Naive thymus-derived CD4-positive, alpha-beta T cell (primary cell): ENCODE measurements at places on chromosomes 5 and 9. TPM values are rescaled to one million over a fixed set of nuclear protein-coding genes. Genes with fewer than 3 reads are reported as not detected.

DNA sequence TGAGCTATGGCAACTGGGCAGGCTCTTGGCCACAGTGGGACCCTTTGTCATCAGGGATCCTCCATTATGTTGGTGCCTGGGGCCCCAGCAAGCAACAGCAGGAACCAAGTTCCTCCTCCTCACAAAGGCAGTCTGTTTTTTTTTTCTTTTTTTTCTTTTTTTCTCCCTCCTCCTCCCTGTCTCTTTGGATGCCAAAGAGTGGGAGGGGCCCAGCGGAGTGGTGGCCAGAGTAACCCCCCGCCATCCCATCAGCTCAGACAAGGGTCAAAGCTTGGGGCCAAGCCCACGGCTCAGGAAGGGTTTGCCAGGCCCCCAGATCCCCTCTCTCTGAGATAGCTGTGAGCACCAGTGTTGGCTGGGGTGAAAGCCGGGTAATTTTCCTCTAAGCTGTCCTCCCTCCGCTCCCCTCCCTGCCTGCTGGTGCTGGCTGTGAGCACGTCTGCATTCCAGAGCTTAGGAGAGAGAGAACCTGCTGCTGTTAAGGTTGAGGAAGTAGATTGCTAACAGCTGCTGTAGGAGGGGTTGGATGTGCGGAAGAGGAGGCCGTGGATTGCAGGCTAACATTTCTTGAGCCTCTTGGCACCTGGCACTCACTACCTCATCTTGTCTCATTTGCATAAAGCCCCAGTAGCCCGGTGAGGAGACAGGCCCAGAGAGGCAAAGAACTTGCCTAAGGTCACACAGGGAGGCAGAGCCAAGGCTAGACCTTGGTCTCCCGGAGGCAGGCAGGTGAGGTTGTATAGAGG is 21.2 kb downstream of the GSN start:
- no peak for DNase-seq

GRCh38 chr5:62714296-62714695 is 135.7 kb downstream of the LRRC70 start:
- no peak for DNase-seq

GRCh38 chr9:79644601-79645000 is 72.8 kb downstream of the TLE4 start:
- no peak for DNase-seq

DNA sequence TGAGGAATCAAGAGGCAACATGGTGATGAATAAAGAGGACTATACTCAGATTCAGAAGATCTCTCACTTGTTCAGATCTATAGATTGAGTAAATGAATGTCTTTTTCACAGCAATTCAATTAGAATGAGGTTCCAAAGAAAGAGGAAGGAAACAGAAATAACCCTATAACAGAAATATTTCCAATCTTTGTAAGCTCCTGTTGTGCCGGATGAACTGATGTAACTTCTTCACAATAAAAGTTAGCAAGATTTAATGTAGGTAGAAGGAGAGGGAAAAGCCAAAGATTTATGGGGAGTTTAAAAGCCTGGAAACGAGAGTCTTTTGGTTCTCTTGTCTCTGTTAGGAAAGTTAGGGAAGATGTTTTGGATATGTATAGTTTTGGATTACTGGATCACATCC is 92.1 kb downstream of the PBX3 start:
- no peak for DNase-seq

DNA sequence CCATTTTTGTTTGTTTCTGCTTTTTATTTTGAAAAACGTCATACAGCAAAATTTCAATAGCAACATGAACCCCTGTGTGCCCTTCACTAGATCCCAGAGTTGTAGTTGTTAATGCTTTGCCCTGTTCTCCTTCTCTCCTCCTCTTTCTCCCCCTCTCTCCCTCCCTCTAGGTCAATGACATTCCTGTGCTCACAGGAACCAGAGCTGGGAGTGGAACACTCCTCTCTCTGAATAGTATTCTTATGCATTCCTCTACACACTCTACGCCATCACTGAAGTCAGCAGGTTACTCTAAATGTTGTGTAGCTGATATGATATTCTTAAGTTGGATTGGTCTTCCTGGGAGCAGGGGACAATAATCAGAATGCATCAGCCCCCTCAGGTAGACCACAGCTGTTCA is 243.4 kb downstream of the SYK start:
- no peak for DNase-seq

- no peak for DNase-seq
Observed at GRCh38 chr5:139711906-139712224, 63.7 kb downstream of the CXXC5 start.

GRCh38 chr9:38154501-38155421 is 85.7 kb upstream of the SHB start:
- DNase-seq: no peak

GRCh38 chr5:111784491-111785181 is 27.6 kb upstream of the NREP start:
- DNase-seq: no peak

DNA sequence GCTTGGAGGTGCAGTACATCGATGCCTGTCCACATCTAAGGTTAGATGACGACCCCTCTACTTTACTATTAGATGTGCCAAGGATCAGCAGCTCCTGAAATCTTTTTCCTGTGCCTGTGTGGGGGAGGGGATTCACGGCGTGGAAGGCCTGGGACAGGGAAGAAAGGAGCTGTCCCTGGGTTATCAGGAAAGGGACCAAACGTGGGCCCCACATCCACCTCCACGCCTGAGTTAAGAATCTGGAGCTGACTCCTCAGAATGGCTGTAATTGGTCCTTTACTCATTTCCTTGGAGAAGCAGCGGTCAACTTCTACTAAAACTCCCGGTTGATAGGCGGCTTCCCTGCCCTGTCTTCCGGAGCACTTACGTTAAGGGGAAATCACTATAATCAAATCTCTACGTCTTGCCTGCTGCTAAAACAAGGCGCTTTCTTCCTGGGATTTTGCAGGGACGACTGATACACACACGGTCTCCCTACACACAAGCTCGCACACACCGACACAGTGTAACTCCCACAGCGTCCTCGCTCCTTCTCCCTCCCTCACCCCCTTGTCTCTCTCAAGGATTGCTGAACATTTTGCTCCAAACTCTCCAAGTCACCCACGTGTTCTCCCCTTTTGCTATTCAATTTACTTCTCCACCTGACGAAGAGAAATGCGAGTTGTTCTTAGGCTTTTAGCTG is 1.4 kb downstream of the PDE4D start:
- no peak for DNase-seq

DNA sequence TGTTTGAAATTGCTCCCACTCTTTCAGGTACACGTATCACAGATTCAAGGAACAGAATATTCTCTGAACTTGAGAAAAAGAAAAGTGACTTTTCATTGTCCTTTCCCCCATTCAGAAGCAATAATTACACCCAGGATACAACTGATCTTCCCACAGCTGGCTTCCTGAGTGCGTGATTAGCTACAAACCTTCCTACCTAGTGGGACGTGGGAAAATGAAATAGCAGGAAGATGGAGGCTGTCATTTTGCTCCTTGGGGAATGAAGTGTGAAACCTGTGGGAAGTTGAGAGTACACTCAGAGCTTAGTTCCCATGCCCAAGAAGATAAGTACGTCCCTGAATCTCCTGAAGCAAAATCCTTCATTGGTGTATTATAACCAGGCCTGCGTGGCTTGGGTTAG is 2.6 kb downstream of the TAS2R1 start:
- DNase-seq: no peak

GRCh38 chr9:131872006-131872405 is 132.1 kb upstream of the RAPGEF1 start:
- DNase-seq: no peak

DNA sequence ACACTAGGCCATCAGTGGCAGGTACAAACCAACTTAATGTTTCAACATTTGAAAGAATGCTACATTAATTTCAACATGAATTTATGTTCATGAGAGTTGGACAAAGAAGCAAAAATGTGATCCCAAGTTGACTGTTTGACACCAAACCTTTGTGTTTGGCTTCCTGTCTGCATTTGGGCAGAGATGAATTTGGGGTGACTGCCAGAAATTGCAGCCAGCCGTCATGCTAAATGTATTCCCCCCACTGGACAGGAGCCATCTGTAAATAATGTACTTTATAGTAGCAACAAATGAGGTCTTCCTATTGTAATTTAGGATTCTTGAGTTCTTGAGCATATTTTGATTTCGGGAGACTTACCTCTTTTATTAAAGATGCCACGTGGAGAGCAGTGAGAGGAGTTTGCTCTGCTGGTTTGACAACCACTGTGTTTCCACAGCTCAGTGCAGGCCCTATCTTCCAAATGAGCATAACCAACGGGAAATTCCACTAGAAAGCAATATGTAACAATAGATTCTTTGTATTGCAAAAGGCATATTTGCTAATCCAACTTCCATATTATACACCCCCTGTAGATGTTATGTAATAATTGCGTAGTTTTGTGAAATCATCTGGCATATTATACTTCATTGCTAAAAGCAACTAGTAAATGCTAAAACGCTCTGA is 27.6 kb downstream of the ALDH1A1 start:
- DNase-seq: no peak

DNA sequence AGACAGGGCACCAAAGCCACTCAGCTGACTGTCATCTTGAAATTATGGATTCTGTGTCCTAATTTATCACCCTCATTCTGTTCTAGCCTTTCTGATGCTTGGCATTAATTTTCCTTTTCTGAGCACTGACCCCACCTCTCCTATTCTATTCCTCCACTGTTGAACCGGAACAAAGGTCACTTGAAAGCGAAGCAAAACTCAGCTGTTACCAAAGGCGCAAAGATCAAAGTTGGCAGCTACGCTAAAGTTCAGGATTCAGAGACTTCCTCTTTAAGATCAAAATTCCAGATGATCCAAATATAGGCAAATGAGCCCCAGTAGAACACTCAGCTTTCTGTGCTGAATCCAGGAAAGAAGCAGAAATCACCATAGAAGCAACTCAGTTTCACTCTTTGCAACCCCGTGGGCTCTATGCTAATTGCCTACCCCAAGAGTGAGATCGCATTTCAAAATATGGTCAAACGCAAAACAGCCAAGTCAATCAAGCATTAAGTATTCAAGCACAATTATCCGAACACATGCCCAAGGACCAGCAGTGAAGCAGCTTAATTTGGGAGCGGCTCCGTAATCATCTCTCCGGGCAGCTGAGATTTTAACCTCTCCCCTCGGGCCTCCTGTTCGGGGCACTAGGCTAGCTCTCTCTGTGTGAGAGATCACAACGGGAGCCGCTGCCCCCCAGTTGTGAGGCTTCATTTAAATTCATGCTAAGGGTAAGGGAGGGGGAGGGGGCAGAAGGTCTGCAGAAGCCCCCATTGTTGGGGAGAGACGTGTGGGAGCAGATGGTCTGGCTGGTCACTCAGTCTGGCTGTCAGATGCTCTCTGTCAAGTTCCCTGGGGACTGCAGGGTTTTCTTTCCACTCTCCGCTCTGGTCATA is 288.6 kb downstream of the ELAVL2 start:
- no peak for DNase-seq

- no peak for DNase-seq
Observed at GRCh38 chr9:127423476-127423933, 677 bp upstream of the ZNF79 start.

OTP gene
- not detected for polyA plus RNA-seq

NR2F1 gene
- polyA plus RNA-seq: not detected

DOK3 gene
- polyA plus RNA-seq: 0.25 TPM

MIER3 gene
- polyA plus RNA-seq: 5.5 TPM

HDHD3 gene
- 47.1 TPM for polyA plus RNA-seq

PCAT7 gene
- not detected for polyA plus RNA-seq

SURF4 gene
- 121 TPM for polyA plus RNA-seq
